DMS 273 treated with DMSO at 0.1 percent for 48 hours (cell line): ENCODE measurements at places on chromosomes 2 and 18.
A peak's percentile ranks its signal among the peaks of the same experiment; 100 is the strongest.

- no peak for DNase-seq
Observed at GRCh38 chr18:70991577-70991976, 702.7 kb downstream of the SOCS6 start.

DNA sequence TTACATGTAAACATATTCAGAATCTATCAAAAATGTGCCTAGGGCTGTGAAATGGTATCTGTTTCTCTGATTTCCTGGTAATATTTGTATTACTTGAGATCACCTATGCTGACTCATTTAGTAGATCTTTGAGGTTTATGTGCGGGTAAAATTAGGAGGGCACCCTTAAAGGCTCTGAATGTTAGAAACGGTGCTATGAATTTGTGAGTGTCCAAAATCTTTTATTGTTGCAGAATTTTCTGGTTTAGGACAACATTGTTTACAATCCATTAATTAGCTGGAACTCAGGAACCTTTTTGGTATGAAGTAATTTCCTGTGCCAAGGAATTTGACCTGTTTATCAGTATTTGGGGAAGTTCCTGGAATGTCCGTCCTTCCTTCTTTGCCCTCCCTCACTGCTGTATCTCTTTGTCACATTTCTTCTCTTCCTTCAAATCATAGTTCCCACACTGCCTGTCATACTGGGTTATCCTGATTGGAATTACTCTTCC lies 130.5 kb downstream of the TANC1 start:
- no peak for DNase-seq

GRCh38 chr18:57666818-57667497 lies 45.3 kb upstream of the NARS1 start:
- DNase-seq: no peak

DNA sequence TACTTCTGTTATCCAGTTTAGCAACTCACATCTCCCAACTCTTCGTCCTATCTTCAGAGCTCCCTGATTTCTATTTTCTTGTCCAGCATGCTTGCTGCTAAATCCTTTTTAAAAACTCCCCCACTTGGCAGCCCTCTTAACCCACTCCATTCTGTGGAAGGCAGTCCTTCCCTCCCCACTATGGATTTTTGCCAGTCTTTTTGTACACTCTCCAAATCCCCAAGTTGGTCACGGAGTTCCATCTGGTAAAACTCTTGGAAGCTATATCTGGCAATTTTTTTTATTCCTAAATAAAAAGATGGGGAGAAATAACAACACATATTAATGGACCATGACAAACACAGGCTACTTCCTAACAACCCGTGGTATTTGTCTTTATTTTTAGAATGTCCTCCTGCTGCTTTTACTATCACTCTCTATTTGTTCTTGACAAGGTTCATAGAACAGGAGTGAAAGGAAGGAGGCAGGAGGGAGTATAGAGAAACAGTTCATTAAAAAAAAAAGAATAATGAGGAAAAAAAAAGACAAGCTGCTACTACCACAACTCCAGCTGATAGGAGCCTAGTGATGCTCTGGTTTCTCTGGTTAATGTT lies 120.0 kb upstream of the THSD7B start:
- DNase-seq: no peak

- no peak for DNase-seq
Observed at GRCh38 chr2:182101263-182101662, 115.6 kb downstream of the PPP1R1C start.

DNA sequence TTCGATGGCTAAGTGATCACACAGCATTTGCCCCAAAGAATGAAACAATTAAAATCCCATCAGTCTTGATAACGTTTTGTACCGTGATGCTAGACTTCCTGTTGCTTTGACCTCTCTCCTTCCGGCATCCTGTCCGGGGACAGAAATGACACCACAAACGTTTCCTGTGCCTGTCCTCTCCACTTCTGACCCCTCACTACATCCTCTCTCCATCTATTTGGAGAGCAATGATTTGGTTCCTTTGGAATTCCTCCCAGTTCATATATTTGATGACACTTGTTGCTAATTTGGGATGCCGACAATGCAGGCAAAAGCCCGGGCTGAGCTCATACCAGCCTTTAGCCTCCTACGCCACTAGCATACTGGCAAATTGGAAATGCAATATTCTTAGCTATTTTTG lies 151.2 kb upstream of the CCDC68 start:
- no peak for DNase-seq

DNA sequence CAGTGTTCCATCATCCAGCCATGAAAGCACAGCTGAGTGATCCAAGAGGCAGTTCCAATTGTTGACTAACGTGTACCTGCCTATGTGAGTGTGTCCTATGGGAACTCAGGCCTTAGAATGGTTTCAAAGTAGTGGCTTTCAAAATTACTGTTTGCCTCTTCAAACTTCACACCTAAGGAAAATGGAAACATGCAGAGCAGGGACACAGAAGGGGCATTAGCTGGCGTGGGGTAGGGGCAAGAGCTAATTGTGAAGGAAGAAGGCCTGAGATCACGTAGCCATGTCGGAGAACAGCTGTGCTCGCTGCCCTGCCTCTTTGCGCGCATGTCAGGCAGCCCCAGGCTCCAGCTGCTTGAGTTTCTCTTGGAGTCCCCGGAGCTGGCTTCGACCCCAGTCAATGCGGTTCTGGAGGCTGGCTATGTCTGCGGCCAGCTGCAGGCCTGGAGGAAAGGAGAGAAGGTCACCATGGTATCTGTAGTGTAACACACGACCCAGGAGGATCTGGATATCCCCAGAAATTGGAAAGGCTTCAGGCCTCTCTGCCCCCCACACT lies 3.8 kb upstream of the IMP4 start:
- no peak for DNase-seq

DNA sequence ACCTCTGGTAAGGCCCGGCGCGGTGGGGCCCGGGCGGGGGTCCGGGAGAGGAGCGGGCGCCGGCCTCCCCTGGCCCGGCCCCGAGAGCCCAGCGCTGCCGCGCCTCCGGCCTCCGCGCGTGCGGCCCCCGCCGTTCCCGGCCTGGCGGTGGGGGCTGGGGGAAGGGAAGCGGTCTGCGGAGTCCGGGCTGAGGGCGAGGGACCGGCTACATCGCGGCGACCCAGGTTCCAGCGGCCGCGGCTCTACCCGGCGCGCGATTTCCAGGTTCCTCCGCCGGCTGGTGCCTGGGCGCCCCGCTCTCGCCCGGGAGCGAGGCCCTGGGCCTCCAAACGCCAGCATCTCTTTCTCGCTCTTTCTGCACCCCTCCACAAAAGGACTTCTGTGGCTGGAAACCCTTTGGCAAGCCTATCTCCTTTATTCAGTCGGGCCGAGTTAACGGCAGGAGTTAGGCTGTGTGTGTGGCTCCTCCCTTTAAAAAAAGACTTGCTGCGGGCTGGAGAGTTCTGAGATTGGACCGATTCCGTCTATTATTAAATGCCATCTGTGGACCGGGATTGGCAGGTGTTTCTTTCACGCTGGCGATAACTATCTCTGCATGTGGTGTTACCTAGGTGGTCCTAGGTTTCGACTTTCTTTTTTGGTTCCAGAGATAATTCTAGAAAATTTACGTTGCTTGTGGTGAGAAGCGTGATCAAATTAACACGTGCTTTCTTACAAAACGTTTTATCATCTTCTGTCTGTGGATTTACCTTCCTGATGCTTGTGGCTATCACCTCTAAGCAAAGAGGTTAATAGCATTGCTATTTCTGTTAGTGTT lies 592 bp downstream of the ME2 start:
- DNase-seq: peak; percentile 52

- DNase-seq: no peak
Observed at GRCh38 chr18:43303376-43303775, 26.1 kb upstream of the SYT4 start.

DNA sequence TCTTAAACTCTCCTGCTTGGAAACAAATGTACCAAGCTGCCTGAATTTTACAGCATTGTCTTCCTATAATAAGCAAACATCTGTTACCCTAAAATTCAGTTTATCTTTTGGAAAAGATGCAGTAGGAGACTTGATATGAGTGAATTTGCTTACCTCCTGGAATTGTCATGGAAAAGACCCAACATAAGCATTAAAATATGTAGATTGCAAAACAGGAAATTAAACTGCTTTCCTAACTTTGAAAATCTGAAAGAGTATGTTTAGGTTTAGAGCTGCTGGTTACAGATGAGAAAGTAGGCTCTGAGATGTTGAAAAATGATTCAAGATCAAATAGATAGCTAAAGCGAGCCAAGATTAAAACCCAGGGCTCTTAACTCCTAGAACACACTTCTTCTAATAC lies 316.5 kb downstream of the SOX11 start:
- DNase-seq: no peak

- no peak for DNase-seq
Observed at GRCh38 chr2:231546014-231546715, 15.9 kb upstream of the NMUR1 start.

- no peak for DNase-seq
Observed at GRCh38 chr2:80007777-80008503, 296.6 kb downstream of the LRRTM1 start.

DNA sequence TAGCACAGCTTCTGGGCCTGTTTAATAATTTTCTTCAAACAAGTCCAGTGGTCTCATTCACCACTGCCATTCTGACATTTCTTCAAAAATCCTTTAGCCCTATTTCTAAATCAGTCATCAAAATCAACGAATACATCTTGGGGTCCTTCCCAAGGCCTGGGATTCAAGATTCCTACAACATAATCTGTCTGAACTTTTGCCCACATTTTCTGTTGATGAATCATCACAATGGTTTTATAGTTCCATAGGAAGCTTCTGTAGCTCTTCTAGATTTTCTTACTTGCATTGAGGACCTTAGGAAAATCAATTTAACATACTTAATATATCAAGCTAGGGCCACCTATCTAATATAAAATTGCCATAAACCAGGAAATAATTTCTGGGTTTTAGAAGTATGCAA lies 811.8 kb upstream of the ACVR2A start:
- no peak for DNase-seq

- peak; percentile 89 for DNase-seq
Observed at GRCh38 chr2:45650851-45651414, 542 bp upstream of the PRKCE start.

- no peak for DNase-seq
Observed at GRCh38 chr18:58527952-58528287, 101.0 kb downstream of the ALPK2 start.

DNA sequence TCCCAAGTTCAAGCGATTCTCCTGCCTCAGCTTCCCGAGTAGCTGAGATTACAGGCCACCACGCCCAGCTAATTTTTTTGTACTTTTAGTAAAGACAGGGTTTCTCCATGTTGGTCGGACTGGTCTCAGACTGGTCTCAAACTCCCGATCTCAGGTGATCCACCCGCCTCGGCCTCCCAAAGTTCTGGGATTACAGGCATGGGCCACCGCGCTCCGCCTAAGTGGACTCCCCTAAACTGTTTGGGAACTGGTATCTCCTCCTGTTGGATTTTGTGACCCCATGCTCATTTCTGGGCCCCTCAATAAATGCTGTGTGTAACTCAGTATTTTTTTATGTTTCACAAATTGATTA lies 5.2 kb downstream of the SCTR start:
- DNase-seq: no peak

GRCh38 chr2:239004274-239005015 lies 156.6 kb downstream of the TWIST2 start:
- no peak for DNase-seq

DNA sequence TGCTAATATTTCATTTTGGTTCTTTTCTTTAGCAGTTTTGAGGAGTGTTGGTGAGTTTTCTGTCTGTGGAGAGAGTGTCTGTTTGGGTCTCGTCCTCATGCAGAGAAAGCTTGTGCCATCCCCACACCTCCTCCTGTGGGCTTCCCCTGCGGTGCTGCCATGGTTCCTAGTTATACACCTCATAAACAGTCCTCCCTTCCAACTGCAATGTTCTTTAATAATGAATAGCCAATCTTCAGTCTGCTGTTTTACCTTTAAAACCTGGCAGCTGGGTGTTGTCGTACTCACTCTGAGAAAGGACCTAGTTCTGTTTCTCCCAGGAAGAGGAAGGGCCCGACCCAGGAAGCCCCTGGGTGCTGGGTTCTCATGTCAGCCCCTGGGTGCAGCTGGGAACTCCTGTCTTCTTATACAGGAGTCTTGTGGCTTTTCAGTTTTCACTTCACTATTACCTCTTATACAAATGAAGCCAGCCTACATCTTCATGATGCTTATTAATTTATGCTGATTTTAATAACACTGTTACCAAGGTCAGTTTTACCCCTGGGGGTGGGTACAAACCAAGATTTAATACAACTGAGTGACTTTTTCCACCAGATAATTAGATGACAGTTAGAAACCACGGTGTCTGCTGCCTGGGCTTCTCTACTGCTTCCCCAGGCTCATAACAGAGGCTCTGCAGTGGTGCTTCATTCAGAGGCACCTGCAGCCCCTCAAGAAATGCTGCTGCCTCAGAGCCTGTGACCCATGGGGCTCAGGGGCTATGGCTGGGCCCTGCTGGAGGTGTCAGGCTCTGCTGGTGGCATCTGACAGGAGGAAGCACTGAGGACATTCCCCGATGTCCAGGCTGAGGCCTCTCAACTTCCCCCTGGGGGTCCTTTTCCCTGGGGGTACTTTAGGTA lies 59.1 kb downstream of the COA5 start:
- DNase-seq: no peak

DNA sequence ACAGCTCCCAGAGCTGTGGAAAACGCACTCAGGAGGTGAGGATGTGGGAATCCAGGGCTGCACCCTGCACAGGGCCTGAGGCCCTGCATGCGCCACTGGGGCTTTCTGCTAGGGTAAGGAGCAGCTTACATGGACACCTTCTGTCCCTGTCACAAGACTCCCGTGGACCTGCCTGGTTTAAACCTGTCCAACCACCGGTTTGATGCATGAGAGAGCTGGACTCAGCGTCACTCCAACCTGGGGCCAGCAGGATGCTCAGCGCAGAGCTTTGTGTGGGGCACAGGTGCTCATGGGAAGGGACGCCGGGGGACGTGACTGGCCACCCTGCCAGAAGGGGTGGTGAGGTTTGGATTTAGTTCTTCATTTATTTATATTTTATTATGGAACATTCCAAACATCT lies 24.2 kb downstream of the SNORC start:
- no peak for DNase-seq

- DNase-seq: peak; percentile 14
Observed at GRCh38 chr2:236512902-236513435, 56.7 kb upstream of the ACKR3 start.

- DNase-seq: no peak
Observed at GRCh38 chr2:177036747-177037146, 175.8 kb upstream of the HNRNPA3 start.

DNA sequence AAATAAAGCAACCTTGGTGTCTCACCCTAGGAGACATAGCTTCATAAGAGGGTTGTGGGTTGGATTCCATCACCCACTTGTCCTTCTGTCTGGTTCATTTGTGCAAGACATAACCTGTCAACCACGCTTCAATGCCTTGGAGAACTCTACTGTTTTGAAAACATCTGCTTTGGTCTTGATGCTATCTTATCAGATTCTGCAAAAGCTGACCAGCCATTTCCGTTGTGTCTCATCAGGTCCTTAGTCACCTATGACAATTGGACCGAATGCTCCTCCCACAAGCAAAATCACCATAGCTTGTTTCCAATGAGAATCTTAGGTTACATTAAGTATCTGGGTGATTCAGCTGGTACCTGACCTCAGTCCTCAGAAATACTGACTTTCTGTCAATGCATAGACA lies 35.4 kb downstream of the STAT4 start:
- no peak for DNase-seq
